ENCODE measurements at places on chromosomes 3 and 15.

- no peak for DNase-seq
These were observed 18.8 kb downstream of the TIPARP start for GRCh38 chr3:156693166-156693565.

DNA sequence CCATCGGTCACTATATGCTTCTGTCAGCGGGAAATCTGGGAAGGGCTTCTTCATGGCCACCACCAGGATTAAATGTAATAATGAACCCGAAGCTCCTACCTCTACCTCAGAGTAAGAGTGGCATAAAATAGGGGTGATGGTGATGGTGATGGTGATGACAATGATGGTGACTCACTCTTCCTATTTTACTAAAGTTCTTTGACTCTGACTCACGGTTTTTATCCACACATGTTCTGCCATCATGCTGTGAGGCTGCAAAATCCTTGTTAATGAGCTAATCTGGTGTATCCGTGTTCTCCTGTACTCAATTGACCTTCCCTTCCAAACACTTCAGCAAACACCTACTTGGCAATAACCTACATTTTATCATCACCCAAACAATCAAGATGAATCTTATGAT, 18.3 kb upstream of the FOXP1 start:
- no peak for DNase-seq

- no peak for DNase-seq
These were observed 23.5 kb upstream of the HES1 start for GRCh38 chr3:194112120-194113106.

GRCh38 chr15:64753480-64754185, 21.8 kb downstream of the RBPMS2 start:
- no peak for DNase-seq

DNA sequence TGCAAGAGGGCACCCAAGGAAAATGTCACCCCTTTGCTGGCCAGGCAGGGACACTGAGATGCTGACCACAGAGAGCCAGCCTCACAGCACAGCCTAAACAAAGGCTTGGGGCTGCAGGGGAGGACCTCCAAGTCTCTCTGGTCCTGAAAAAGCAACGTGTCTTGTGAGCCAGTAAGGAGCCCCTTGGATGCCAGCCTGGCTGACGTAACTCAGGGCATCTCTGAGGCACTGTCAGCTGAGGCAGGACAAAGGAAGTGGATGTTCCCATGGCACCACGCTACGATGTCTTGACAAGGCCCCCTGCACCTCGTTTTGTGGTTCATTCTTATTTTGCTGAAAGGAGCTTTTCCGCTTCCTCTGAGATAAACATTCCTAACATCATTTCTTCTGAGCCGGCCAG, 160.7 kb downstream of the OR4M2 start:
- no peak for DNase-seq

GRCh38 chr3:142209655-142210054, 15.7 kb downstream of the GK5 start:
- no peak for DNase-seq

- DNase-seq = no peak
These were observed 4.7 kb upstream of the COPB2 start for GRCh38 chr3:139394116-139394515.

- no peak for DNase-seq
These were observed 560.8 kb downstream of the OCA2 start for GRCh38 chr15:27538325-27538724.

GRCh38 chr15:50190166-50190570, 8.2 kb downstream of the SLC27A2 start:
- DNase-seq = no peak

- no peak for DNase-seq
These were observed 216.8 kb upstream of the RBMS3 start for GRCh38 chr3:29064085-29064484.

GRCh38 chr3:161150001-161150525, 44.9 kb upstream of the B3GALNT1 start:
- no peak for DNase-seq

DNA sequence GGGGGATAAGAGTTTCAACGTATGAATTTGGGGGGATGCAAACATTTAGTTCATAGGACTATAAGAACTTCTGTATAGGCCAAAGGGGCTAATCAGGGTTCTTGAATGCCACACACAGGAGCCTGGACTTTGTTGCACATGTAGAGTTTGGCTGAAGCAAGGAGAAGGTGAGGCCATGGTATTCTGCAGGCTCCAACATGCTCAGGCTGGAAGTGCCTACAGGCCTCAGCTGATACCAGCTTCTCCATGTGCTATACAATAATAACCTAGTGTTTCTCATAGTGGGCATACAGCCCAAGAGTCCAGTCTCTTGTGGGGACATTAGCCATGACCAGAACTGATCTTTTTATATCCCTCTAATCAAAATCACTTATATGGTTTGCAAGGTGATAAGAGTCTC, 399.7 kb upstream of the MCTP2 start:
- no peak for DNase-seq

DNA sequence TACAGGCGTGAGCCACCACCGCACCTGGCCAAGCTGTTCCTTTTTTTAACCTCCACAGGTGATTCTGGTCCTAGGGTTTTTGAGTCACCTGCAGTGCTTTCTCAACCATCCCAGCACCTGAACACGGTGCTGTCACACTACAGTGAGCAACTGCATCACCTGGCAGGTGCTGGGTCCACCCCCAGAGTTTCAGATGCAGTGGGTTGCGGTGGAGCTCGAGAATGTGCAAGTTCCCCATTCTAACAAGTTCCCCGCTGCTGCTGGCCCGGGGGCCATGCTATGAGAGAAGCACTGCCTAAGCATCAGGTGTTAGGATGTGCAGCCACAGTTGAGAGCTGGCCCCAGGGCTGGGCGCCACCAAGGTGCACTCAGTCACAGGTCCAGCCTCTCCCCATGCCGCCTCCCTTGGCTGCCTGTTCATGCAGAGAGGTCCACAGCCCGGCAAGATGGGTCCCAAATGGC, 18.0 kb downstream of the ISG20 start:
- DNase-seq = no peak

DNA sequence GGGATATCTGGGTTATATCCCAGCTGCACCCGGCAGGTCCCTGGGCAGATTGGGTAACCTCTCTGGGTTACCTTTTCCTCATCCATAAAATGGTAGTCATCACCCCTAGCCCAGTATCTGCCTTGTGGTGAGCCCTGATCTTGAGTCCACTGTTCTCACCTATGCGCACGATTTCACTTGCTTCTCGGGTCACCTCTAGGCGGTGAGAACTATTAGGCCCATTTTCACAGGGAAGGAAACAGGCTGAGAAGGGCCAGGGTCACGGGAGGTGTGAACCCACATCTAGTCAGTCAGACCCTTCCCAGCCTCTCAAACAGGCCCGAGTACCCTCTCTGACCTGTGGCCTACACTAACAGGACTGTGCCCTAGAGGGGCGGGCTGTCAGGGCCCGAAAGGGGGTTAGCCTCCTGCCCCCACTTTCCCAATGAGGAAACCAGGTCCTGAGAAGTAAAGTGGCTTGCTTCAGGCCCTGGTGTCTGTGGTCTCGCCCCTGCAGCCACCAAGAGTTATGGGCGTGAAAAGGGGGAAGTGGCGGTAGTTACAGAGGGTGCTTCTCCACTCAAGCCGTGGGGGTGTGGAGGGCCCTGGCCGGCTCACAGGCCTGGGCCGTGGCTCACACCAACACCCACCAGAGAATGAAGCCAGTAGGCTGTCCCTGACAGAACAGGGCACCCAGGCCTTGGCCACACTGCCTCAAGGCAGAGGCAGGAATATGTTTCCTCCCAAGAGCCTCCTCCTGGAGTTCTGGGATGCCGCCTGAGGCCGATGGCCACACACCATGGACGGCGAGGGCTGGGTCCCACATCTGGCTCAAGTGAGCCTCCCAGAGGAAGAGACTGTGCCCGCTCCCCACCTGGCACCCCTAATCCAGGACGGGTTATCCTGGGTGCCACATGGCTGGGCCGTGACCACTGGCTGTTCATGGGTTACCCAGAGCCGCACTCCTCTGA, 19.5 kb downstream of the PSTPIP1 start:
- DNase-seq = no peak

DNA sequence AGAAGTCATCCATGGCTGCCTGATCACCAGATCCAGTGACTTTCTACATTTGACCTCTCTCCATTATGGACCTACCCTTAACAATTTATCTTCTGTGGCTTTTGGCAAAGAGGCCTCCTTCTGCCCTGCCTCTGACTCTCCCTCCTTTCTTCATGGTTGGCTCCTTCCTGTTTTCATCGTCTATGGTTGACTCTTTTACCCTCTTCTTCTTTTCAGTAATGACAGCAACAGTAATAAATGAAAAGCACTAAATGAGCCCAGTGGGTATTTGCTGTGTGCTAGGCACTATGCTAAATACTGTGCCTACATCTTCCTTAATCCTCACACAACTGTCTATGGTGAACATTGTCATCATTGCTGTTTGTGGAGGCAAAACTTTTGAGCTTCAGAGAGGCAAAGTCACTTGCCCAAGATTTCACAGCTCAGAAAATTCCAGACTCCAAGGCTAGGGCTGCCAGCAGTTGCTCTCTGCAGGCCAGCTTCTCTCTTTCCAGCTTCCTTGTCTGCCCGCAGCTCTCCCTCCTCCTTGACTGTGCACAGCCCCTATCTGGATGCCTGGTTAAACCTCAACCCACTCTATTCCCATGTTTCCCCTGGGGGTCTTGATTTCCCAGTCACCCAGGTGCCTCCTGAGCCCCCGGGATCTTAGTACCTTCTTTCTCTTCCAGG, 24.6 kb downstream of the ITPR1 start:
- DNase-seq = no peak

DNA sequence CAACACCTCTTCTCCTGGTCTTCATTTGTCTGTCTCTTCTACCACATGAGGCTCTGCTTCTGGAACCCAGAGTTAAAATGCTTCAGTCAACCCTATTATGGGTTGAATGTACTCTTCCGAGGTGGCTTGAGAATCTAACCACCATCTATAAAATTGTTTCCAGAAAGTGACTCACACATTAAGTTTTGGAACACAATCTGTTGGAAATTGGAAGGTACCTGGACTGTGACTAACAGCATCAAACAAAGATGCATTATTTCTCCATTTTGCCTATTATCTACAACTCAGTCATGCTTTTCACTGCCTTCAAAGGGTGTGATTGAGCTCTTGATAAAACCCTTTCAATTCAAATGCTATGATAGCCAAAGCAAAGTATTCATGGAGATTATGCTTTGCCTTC, 499.0 kb upstream of the SEMA6D start:
- DNase-seq = no peak

DNA sequence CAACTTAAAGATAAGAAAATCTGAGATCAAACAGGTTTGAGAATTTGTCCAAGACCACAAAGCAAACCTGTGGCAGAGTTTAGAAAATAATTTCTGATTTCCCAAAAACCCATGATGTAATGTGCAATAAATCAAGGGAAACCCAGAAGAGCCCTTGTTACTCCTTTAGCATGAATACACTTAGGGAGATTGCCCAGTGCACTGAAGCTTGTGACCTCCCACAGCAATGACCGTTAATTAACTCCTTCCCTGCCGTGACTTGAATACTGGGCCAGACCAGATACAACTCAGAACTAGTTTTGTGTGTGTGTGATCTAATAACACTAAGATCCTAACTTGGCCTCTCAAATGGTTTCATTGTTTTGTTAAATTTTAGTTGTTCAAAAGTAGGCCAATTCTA, 2.5 kb downstream of the PRKAR2A start:
- no peak for DNase-seq

DNA sequence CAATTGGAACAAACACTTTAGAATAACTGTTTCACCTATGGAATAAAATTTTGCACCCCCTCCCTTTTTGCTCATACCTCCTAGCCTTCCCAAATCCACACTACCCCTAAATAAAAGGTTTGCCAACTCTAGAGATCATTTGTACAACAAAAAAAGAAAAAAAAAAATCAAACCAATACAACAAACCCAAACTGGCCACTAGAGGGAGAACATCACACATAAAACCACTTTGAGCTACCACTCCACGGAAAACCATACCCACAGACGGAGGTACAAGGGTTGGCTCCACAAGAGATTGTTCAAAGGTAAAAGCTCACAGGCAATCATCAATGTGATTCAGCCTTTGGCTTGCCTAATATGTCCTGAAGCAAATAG, 47.6 kb downstream of the SETMAR start:
- peak; percentile 11 for DNase-seq

GRCh38 chr3:13229273-13229949, 156.2 kb upstream of the IQSEC1 start:
- no peak for DNase-seq

All from stimulated activated CD8-positive, alpha-beta memory T cell treated with anti-CD3 and anti-CD28 coated beads, Interleukin-4, amount 100 ng/mL, for 4 hours (primary cell).